Skin of body (tissue), 3 donors: ENCODE measurements at places on chromosomes 6 and 20.

DNA sequence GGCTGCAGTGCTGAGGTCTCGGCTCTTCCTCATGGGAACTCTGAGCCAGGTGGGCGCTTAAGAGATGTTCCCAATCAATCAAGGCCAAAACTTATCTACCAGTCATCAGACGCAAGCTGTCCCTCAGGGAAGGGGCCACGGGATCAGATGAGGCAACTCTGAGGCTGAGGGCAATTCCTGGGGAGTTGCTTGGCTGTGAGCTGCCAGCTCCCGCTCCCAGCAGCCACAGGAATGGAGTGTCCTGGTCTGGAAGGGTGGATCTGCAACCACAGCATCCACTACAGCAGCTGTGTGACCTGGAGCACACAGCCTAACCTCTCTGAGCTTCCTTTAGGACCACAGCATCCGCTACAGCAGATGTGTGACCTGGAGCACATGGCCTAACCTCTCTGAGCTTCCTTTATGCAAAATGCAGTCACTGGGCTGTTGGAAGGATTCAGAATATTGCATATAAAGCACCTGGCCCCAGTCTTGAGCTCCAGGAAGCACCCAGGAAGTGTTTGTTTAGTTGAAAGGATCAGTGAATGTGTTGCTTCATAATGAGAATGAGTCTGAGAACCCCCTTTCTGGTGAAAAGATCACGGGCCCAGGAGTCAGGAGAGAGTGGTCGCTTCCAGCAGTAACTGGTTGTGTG, 60.9 kb downstream of the TFAP2C start:
- no peak for DNase-seq

DNA sequence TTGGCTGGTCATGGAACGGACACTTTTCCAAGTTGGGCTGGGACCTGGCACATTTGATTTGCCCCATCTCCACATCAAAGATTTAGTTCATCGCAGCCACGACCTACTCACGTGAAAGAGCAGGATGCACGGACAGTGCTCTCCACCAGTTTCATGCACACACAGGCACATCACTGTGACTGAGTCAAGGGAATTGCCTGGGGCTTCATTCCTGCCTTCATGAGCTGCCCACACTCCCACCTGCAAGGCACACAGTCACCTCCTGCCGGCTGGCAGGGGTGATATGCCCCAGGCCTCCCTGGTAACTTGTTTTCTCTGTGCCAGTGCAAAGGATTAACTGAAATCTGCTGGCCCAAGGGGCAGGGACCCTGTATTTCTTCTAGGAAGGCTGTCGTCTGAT, 23.3 kb upstream of the CST1 start:
- DNase-seq: no peak

GRCh38 chr20:3765171-3765882, 2.2 kb downstream of the ADISSP start:
- DNase-seq: no peak

DNA sequence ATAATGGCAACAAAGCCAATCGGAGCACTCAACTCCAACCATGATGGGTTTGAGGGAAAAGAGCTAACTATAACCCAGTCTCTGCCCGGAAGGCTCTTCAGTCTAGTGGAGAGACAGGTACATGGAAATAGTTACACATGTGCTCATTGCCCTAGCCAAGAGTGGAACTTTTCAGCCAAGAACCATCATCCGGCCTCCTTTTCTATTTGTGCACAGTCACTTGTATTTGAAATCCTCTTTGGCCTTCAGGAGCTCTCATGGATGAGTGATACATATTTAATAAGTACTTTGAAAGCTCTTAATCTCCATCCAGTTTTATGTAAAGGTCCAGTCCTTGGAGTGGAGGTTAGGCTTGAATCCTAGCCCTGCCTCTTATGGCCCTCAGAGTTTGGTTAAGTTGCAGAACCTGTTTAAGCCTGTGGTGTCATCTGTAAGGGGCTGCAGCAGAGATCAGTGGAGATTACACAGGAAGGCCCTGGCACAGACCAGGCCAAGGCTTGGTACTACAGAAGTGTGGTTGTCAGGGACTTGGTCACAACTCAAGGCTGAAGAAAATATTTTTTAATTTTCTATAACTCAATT, 72.3 kb upstream of the SMLR1 start:
- no peak for DNase-seq

DNA sequence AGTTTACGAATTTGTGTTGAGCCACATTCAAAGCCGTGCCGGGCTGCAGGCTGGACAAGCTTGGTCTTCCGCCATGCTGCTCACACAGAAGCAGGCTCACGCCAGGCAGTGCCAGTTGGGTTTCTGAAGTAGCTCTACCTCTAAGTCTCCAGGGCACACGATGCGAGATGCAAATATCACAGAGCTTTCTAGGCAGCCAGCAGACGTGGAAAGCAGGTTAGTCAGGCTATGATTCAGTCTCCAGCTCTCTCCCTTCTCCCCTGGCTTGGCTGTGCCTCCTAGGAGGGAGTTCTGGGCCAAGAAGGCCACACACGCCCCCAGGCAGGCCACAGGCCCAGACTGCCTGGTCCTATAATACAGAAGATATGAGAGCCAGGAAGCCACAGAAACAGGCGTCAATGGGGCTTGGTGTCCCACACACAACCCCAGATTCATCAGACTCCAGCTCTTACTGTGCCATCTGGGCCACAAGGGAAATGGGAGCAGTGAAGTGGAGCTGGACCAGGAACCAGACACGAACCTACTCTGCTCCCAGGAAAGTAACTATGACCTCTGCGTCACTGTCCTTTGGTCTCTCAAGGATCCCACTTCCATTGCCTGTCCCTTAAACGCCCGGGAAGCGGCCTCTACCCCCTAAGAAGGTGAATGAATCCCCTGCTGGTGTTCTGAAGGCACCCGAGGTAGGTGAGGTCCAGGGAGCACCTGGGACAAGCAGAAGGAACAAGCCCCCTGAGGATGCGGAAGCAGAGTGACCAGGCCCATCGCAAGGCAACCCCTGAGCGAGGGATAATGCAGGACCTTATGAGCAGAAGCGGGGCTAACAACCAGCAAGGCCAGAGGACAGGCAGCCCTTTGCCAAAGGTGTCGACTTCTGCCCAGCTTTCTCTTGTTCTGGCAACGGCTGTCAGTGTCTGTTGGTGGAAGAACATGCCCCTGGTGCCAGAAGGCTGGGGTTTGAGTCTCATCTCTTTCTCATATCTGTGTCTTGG, 61.2 kb downstream of the GFOD1 start:
- DNase-seq: no peak

- no peak for DNase-seq
These were observed 275.0 kb upstream of the BMP2 start for GRCh38 chr20:6492271-6493055.

GRCh38 chr6:106470316-106470715, 109.8 kb downstream of the CRYBG1 start:
- no peak for DNase-seq

GRCh38 chr6:12151433-12151820, 138.7 kb upstream of the EDN1 start:
- DNase-seq: no peak

GRCh38 chr20:35344354-35344837, 52.2 kb upstream of the FAM83C start:
- no peak for DNase-seq

DNA sequence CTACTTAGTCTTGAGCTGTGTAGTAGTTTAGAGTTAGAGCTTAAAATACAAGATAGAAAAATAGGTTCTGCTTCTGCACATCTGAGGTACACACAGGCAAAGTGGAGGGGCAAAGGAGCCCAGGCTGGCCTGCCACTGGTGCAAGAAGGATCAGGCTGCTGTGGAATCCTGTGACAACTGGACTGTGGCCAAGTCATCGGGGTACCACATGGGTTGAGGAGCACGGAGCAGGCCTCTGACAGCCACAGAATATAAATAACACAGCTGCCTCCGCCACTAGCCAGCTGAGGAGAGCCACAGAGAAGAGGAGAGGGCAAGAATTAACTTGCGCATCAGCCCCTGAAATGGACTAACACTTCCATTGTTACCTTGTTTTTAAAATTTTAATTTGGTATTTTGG, 206.0 kb upstream of the MARCKS start:
- DNase-seq: peak; percentile 60

DNA sequence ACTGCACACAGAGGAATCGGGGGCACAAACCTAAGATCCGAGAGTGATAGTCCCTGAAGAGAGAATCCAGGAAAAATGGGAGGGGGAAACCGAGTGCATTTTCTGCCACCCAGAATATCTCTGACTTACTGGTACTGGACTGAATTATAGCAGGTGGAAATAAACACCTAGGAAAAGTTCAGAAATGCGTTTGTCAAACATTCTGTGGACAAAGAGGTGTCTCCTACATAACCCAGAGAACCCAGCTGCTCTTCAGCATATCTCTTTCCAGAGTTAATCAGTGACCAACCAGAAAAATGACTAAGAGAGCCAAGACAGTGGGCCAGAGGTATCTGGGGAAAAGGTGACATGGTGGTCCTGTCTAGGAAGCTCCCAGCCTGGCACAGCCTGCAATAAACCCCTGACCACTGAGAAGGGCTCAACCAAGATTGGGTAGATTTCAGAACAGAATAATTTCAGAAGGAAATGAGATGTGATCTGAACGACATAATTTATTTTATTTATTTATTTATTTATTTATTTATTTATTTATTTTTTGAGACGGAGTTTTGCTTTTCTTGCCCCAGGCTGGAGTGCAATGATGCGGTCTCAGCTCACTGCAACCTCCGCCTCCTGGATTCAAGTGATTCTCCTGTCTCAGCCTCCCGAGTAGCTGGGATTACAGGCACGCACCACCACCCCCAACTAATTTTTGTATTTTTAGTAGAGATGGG, 6.0 kb upstream of the VNN1 start:
- no peak for DNase-seq

DNA sequence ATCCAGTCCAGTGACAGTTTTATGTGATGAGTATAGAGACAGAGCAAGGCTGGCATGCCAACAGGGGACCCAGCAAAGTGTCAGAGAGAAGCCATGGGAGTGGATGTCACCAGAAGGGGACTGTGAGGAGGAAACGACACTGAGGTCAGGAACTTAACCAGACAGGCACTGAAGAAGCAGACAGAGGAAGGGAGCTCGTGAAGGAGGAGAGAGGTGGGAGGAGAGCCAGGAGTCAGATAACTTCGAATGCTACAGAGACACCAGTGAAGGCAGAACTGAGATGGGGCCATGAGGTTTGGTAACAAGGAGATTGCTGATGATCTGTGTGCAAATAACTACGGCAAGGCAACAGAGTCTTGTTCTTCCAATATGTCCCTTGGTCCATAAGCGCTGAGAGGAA, 211.1 kb upstream of the FOXA2 start:
- DNase-seq: no peak

- no peak for DNase-seq
These were observed 41.4 kb downstream of the HLA-F start for GRCh38 chr6:29764422-29765196.

- DNase-seq: no peak
These were observed 175.0 kb downstream of the HAO1 start for GRCh38 chr20:7765221-7765620.

- no peak for DNase-seq
These were observed 28.0 kb downstream of the SYNE1 start for GRCh38 chr6:152609125-152609670.

DNA sequence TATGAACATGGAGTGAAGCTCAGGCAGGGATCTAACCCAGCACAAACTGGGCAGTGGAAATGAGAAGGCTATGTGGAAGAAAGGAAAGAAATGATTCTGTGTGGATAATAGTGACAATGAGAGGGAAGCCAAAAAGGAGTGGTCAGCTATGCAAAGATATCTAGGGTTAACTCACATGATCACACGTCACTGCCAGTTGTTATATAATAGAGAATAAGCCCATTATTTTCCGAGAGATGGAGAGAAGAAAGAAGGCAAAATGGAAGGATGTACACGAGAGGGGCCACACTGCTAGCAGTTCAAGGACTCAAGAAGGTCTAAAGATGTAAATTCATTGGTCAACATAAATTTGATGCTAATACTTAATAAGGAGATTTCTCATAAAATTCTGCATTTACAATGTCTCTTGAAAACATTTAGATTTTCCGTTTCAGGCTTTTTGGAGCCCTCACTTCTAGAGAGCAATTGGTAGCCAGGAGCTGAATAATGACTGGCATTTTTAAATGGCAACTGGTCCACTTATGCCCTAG, 18.8 kb upstream of the RCAN2 start:
- DNase-seq: no peak

GRCh38 chr20:19895761-19896160, 121.4 kb upstream of the NAA20 start:
- DNase-seq: no peak

DNA sequence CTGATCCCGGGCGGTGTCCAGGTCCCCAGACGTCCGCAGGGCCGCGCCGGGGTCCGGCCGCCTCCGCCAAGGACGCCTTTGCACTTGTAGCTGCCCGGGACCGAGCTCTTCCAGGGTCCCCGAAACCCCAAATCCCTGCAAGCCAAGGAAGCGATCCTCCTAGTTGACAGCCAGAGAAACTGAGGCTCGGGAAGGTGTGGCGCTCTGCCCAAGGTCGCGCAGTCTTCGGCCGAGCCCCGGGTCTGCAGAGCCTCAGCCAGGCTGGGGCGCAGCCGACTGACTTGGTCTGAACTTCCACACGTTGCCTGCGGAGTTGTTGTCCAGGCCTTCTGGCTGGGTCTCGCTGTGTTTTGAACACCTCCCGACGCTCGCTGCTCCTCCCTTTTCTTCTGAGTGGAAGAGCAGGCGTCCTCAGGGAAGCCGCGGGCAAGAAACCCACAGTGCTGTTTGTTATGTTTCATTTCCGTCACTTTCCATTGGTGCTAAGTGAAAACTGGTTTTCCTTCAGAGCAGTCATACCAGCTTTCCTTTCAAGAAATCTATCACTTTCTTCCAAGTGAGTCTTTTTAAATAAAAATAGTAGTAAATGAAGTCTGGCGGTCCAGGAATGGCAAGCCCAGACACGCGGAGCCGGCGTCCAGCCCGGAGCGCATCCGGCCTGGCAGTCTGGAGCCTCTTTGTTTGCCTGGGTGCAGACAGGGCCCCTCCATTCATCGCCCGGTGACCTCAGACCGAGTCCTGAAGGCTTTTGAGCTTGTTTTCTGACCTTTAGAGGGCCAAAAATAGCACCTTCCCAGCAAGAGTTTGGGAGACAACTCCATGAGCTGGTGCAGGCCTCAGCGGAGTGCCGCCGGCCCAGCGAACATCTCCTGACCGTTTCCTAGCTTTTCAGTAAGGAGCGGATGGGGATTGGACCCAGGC, 698 bp downstream of the FAM210B start:
- peak; percentile 67 for DNase-seq

DNA sequence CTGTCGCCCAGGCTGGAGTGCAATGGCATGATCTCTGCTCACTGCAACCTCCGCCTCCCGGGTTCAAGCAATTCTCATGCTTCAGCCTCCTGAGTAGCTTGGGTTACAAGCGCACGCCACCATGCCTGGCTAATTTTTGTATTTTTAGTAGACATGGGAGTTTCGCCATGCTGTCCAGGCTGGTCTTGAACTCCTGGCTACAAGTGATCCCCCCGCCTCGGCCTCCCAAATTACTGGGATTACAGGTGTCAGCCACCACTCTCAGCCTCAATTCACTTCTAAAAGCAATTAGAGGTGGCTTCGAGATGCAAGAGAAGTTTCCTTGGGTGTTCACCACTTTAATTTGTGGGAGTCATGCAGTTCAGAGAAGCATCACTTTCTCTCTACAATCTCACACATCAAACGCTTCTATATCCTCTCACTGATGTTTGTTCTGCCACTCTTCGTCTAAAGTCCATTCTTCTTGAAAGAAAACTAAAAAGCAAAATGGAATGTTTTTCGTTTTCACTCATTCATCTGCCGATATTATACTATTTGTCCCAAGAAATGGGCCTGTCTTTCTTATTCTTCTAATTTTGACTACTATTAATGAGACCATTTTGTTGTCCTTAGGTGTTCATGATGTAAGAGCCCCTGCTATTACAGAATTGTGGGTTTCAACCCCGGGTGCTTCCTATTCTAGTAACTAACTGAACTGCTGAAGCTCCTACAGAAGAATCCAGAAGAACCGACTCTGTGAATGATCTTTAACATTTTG, 38.3 kb upstream of the ENPP1 start:
- DNase-seq: no peak
